ENCODE measurements at places on chromosomes 3 and 15. TPM values are rescaled to one million over a fixed set of nuclear protein-coding genes. Genes with fewer than 3 reads are reported as not detected.

- no peak for DNase-seq
Observed at GRCh38 chr3:169999433-169999832, 32.8 kb downstream of the SEC62 start.

Gene WDR76
- total RNA-seq: 10.9 TPM

Gene CNTN4
- total RNA-seq: not detected

Gene GUCA1C
- total RNA-seq: not detected

GRCh38 chr3:28698706-28699105, 350.1 kb upstream of the AZI2 start:
- no peak for DNase-seq

Gene PHC3
- total RNA-seq: 159 TPM

GRCh38 chr15:85380812-85381642, 624 bp downstream of the AKAP13 start:
- DNase-seq: peak; percentile 74

Gene WDR5B
- total RNA-seq: 12.3 TPM

DNA sequence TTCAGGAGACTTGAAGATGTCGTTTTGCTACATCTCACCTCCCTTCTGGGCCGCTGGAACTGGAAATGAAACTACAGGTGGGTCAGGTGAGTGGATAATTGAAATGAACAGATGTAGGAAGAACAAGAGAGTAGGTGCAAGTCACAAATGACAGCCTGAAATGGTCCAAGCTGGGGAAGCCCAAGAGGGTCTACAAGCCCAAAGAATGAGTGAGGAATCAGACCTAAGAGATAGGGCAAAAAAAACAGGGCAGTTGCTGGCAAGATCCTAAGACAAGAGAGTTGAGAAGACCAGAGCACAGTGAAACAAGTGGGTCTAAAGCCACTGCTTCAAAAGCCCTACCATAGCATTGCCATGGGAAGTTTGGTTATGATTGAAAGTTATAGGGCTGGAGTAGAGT, 67.4 kb upstream of the SNRK start:
- no peak for DNase-seq

DNA sequence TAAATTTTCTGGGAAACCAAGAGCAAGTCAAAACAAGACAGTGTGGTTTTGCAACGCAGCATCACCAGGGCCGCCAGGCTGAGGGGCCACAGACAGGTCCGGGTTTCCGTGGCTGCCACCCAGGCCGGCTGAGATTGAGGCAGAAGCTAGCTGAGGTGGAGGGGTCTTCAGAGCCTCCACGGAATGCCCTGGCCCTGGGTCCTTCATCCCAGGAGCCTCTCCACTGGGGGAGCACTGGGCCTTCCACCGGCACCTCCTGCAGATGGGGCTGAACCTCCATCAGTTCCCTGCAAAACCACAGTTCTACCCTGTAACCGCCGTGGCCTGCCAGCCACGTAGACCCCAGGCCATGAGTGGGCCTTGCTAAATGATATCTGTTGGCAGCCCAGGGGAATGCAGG, 152.7 kb downstream of the CHSY1 start:
- no peak for DNase-seq

DNA sequence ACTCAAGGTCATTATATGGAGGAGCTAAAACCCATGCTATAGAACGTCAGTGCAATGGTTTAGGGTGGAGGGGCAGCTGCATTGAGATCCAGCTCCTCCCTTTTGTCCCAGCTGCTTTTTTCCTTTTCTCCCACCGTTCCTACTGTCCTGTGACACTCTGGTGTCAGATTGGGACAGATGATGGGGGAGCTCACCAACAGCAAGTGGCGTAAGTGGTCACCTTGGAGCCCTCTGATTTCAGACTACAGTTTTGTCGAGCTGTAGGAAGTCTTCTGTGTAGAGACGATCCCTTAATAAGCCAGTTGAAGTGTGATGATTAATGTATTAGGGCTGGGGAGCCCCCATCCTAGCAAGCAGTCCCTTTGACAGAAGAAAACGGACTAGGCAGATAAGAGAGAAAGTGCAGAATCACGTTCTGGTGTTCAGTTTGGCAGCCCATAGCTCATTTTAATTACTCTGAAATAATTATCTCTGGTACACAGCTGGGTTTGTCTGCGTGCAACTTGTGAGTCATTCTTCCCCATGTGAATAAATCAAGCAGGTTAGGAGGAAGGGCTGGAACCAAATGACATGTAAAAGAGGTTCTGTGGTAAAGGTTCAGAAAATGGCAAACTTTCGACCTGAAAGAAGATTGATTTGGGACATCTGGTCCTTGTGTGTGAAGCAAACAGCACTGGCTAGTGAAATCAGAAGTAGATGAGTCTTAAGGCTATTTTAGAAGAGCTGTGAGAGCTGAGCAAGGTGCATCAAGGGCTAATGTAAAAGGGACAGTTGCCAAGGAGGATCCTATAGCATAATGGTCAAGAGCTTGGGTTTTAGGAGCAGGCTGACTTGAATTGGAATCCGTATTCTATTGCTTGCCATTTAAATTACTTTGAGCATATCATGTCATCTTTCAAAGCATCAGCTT, 241.4 kb downstream of the EDEM1 start:
- no peak for DNase-seq

- peak; percentile 10 for DNase-seq
Observed at GRCh38 chr3:129304146-129304961, 25.7 kb downstream of the HMCES start.

DNA sequence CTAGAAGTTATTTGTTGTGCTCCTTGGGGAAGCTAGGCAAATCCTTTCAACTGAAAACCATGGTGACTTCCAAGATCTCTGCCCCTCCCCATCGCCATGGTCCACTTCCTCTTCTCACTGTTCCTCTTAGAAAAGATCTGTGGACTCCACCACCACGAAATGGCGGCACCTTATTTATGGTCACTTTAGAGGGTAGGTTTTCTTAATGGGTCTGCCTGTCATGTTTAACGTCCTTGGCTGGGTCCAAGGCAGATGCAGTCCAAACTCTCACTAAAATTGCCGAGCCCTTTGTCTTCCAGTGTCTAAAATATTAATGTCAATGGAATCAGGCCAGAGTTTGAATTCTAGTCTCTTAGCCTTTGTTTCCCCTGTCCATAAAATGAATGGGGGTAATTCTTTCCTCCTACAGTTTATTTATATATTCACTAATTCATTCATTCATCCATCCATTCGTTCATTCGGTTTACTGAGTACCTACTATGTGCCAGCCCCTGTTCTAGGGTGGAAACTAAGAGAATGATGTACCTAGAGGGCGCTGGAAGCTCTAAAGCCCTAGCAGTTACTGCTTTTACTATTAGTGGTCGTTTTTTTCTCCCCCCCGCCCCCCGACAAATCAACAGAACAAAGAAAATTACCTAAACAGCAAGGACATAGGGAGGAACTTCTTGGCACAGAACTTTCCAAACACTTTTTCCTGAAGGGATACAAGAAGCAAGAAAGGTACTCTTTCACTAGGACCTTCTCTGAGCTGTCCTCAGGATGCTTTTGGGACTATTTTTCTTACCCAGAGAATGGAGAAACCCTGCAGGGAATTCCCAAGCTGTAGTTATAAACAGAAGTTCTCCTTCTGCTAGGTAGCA, 657 bp downstream of the PATL2 start:
- DNase-seq: peak; percentile 89

DNA sequence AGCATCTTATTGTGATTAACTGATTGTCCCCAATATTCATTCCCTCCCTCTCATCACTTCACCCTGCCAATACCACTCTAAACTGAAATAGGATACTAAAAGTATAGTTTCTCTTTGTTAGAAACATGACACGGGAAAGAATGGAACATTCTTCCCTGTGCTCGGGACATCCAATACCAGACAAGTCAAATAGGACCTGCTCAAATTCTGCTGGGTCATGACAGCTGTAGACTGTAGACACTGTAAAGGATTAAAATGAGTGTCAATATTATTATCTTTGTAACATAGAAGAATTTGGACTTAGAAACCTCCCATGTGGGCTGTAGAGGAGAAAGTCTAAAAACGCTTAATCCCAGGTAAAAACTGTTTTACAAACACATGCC, 315.0 kb upstream of the NR2E3 start:
- DNase-seq: no peak

Gene STRA6
- total RNA-seq: not detected

Gene CKMT1A
- total RNA-seq: not detected

- DNase-seq: no peak
Observed at GRCh38 chr3:134483195-134483900, 2.4 kb downstream of the ANAPC13 start.

GRCh38 chr3:42696356-42697288, 6.0 kb downstream of the HHATL start:
- DNase-seq: no peak

GRCh38 chr15:64067564-64068030, 21.3 kb upstream of the DAPK2 start:
- peak; percentile 84 for DNase-seq

- no peak for DNase-seq
Observed at GRCh38 chr3:74282202-74282601, 332.3 kb downstream of the CNTN3 start.

All from B cell (primary cell).